ENCODE measurements at places on chromosomes 3 and 15.

DNA sequence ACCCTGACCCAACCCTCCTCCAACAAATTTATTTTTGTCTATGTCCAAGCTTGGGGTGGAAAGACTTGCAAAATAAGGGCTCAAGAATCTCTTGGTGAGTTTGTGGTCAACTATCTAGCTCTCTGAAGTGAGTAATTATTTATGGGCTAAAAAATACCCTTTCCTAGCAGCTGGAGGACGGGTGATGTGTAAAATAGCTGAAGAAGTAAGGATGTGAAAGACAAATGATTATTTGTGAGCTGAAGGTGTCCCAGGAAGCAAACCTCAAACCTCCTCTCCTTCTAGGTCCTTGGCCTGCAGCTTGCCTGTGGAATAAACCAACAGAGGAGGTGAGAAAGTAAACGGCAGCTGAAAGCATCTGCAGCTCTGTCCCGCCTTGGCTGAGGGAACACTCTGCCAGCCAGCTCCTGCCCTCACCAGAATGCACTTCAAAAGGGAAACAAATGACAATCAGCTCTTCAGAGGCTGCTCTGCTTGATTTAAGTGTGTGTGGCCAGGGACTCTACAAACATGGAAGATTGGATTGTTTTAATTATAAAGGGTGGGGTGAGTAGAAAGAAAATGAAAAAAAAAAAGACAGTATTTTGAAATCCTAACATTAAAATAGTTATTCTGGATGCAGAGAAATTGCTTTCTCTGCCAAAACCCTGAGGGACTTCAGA, 60.3 kb downstream of the TM4SF4 start:
- DNase-seq: no peak

GRCh38 chr3:54262541-54262940, 140.2 kb downstream of the CACNA2D3 start:
- no peak for DNase-seq

DNA sequence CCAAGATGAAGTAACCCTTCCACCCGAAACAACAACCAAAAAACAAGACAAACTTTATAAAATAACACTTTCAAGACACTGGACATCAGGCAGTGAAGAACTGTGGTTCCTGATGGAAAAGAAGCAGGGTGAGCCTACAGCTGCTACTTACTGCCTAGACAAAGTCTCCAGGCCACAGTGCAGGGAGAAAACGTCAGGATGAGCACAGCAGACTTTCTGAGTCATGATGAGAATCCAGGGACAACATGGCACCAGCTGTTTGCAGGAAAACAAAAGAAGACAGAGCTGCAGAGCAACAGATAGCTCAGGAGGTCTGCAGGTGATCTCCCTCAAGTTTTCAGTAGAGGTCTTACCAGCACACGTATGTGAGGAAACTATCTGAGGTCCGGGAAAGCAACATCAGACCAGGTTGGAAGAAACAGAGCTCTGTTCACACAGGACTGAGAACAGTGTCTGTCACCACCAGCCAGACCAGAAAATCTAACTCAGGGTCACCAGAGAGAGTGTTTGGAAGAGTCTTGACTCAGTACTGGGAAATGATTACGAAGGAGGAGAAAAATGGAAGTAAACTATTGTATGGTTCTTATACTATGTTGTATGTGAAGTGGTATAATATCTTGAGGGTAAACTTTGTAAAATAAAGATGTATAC, 108.9 kb downstream of the ANO10 start:
- DNase-seq: no peak

DNA sequence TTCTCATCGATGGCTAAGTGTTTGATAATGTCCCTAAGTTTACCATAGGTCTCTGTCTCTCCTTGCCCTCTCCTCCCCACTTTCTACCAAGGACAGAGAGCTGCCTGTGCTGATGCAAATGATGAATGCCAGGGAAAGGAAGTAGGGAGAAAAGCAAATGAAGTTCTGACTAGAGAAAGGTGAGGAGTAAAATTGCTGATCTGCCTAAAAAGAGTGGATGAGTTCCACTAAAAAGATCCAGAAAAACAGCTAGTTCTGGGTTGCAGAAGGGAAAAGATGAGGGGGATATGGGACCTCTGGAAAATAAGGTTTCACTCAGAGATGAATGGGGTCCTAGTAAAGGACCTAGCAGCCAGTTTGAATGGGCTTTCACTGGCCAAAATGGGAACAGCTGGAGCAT, 13.8 kb downstream of the MYZAP start:
- no peak for DNase-seq

GRCh38 chr3:88211096-88211890, 61.5 kb downstream of the C3orf38 start:
- no peak for DNase-seq

- no peak for DNase-seq
Observed at GRCh38 chr3:1506090-1506489, 413.3 kb downstream of the CNTN6 start.

DNA sequence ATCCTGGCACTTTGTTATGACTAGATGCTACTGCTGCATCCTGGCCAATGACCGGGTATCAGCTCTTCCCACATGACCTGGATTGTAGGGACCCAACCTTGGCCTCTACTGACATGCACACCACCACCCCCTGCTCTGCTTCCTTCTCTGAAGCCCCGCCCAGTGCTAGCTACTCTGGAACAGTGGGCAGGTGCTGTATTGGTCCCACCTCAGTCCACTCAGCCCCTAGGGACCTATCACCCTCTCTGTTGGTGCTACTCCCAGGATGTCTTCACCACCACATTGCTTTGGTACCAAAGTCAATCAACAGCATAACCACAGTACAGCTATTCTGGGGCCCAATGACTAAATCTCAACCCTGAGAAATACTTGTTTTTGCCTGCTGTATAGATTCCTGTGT, 170.2 kb upstream of the PRICKLE2 start:
- no peak for DNase-seq
